Stimulated activated CD4-positive, alpha-beta T cell treated with anti-CD3 and anti-CD28 coated beads, Interleukin-2, amount 100 ng/mL, for 48 hours (primary cell): ENCODE measurements at places on chromosomes 1 and 21.

GRCh38 chr1:30914931-30915330 lies 6.4 kb upstream of the SDC3 start:
- DNase-seq, result no peak

DNA sequence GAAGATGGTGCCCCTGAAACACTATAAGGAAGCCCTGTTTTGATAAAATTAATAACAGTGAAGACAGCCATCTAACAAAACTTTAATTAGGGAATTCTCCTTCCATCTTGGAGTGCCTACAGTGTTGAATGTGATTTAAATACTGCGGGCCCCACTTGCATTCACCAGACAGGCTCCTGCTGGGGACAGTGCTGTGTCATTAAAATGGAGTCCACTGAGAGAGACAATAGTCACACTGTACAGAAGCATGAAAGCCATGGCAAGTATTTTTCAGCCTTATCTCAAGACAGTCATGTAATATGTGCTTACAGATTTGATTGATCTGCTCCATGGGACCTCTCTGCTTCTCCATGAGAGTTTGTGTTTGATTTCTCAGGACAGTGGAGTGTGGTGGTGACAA lies 29.7 kb upstream of the ZBTB18 start:
- DNase-seq, result no peak

DNA sequence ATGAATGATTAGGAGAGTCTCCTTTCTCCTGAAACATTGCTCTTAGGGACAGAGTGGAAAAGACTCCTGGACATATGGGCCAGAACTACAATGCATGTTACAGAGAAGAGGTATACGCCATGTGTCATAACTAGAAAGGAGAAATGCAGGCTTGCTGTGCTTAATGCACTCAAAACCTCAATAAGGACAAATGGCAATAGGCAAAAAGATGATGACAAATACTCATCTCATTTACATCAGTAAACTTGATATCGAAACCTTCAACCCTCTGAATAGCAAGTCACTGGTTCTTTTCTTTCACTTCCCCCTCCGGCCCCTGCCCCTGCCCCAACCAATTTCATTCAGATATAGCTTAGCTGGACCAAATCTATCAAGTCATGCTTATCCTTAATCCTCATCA lies 1.9 kb upstream of the GPR88 start:
- no peak for DNase-seq

DNA sequence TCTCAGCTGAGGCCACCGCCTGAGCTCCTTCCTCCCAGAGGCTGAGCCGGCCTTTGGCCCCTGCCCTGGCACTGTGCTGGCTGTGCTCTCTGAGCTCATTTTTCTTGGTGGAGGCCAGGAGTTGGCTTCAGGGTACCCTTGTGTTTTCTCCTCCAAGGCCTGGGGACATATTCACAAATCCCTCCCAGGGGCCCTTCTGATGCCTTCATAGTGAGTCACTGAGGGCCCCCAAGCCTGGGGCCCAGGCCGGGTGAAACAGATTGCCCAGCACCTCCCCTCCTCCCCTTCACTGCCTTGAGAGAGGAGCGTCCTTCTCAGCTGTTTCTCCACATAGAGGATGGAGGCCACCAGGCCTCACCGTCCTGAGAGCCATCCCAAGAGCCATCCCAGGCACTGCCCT lies 105.8 kb downstream of the SIK1 start:
- DNase-seq, result no peak
